Osteoblast (primary cell): ENCODE measurements at places on chromosomes 7 and 10.
A peak's percentile ranks its signal among the peaks of the same experiment; 100 is the strongest.

DNA sequence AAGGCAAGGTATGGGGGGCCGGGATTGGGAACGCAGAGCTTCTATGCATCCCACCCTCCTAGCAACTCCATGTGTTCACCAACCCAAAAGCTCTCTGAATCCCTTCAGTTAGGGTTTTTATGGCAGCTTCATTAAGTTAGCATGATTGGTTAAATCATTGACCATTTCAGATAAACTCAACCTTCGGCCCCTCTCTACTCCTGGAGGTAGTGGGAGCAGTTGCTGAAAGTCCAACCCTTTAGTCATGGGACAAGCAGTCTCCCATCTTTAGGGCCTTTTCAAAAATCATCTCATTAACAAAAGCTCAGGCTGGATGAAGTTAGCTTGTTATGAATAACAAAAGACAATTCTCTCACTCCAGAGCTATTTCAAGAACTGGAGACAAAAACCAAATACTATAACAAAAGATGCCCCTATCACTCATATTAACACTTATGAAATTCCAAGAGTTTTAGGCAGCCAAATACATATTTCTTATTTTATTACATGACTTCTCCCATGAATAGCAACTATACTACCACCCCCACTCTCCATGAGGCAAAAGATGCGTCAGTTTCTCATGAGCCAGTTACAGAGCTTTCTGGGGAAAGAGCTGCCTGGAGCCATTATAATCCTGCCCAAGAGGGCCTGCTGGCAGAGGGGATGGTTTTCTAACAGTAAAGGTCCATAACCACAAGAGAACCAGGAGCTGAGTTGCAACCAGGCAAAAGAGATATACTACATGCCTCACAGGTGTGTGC, 44.6 kb downstream of the SLC16A12 start:
- H3K27me3 ChIP-seq = no peaks in the 10 kb centered on the region
- no peaks in the 10 kb centered on the region for H3K36me3 ChIP-seq
- H3K4me1 ChIP-seq = no peaks in the 10 kb centered on the region
- no peak overlapping the region for H3K4me3 ChIP-seq

DNA sequence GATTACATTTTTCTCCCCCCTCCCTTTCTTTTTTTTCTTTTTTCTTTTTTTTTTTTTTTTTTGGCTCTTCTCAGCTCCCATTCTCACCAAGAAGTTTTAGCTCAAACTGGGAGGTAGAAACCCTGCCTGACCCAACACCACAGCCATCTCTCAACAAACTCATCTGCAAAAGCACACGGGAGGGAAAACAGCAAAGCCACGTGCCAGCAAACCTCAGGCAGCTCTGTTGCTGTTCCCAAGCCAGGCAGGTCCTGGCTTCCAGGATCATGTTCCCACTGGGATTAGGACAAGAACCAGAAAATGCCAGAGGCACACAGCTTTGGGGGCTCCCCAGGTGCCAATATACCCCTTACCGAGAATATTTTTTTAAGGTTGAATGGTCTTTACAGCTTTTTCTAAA, 56.7 kb downstream of the ITIH5 start:
- H3K27ac ChIP-seq = no peak overlapping the region
- no peaks in the 10 kb centered on the region for H3K36me3 ChIP-seq
- H3K4me3 ChIP-seq = no peak overlapping the region

DNA sequence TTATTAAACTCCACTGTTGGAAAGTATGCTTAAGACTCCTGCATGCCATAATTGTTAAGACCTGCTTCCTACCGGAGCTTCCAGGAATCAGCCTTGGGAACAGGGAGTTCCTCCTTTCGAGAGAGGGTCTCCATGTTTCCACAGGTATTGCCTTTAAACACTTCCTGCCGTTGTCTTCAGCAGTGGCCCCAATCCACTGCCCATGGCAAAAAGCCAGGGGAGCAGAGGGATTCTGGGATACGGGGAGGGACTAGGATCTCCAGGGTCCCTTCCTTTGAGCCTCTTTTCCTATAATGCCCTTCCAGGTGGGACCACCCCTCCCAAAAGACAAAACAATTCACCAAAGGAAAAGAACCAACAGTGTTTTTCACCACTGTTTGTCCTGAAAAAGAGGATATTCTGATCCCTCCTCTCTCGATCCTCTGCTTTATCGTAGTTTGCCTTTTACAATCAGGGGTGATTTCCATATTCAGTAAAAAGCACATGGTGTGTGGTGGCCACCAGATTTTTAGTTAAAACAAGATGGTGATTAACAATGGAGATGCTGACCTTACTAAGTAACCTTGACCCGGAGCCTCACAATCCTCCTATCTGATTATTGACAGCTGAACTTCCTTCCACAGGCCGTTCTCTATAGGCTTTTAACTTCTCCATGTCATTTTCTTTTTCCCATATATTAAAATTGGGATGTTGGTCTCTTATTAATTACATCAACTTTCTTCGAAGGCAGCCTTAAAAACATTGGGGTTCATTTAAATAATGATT, 36.0 kb downstream of the LRRC72 start:
- no peaks in the 10 kb centered on the region for H3K4me1 ChIP-seq
- DNase-seq = no peak
- no peaks in the 10 kb centered on the region for H3K36me3 ChIP-seq
- no peaks in the 10 kb centered on the region for H3K27me3 ChIP-seq
- no peak overlapping the region for H3K27ac ChIP-seq

DNA sequence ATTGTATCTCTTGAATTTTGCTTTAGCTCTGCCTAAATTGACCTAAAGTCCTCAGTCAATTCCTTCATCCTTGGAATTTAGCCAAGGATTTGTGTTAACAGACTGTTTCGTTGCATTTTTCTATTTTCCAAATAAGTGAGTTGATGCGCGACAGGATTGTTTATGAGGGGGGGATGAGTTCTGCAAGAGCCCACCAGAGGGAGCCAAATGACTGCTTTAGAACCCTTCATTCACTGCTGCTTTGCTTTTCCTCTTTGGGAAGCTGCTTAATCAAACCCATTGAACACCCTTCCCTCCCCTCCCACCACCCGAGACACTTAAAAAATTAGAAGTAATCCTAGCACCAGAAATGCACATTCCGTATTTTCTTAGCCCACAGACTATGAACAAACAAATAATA, 33.7 kb upstream of the PTF1A start:
- H3K27ac ChIP-seq = no peak overlapping the region
- peak; percentile 91 for DNase-seq
- no peaks in the 10 kb centered on the region for H3K27me3 ChIP-seq
- peak overlapping the region; percentile 30 for H3K4me3 ChIP-seq

DNA sequence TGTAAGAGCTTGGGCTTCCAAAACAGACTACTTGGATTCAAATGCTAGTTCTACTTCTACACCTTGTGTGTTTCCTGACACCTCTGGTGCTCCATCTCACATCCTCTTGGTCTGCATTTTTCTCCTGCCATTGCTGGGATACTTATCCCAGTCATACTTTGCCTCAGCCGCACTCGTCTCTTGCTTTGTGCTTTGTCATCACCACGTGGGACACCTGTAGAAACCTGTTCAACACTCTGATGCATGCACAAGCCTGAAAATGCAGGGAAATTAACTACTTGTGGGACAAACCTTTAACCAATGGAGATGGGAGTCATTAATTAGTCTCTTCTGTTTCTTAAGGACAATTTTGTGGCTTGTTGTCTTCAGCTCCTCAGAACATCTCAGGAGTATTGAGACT, 94.2 kb upstream of the PHYHIPL start:
- no peaks in the 10 kb centered on the region for H3K36me3 ChIP-seq
- no peak for DNase-seq
- peaks cover 15% of the 10 kb centered on the region for H3K4me1 ChIP-seq
- no peak overlapping the region for H3K27ac ChIP-seq
- no peak overlapping the region for H3K4me3 ChIP-seq
- H3K27me3 ChIP-seq = peaks cover 16% of the 10 kb centered on the region

DNA sequence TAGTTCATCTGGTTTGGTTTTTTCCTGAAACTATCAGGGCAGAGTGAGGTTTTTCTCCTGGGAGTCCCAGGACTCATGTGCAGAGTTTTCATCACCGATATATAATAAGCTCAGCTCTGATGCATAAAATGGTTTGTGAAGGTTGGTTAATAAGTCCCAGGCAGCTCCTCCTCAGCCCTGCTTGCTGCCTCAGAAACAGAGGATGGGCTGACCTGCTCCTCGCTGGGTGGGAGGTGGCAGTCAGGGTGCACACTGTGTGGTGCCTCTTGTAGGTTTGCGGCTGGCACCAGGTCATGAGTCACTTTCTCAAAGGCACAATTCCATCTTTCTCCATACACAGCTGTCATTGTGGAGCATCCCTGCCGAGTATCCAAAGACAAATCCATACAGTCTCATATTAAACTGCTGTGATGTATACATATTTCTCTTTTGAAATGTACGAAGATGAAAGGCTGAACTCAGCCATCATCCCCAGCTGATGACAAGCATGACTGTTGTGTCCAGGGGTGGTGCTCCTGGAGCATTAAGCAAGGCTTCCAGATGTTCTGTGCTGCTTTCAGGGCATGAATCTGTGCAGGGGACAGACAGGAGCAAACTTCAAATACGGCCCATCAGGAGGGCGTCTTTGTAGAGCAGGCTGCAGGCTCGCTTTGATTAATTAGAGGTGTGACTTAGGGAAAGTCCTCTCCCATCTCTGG, 125.7 kb upstream of the NPS start:
- no peaks in the 10 kb centered on the region for H3K27me3 ChIP-seq
- peaks cover 3% of the 10 kb centered on the region for H3K4me1 ChIP-seq
- H3K27ac ChIP-seq = no peak overlapping the region
- H3K36me3 ChIP-seq = peaks cover 25% of the 10 kb centered on the region
- H3K4me3 ChIP-seq = no peak overlapping the region

DNA sequence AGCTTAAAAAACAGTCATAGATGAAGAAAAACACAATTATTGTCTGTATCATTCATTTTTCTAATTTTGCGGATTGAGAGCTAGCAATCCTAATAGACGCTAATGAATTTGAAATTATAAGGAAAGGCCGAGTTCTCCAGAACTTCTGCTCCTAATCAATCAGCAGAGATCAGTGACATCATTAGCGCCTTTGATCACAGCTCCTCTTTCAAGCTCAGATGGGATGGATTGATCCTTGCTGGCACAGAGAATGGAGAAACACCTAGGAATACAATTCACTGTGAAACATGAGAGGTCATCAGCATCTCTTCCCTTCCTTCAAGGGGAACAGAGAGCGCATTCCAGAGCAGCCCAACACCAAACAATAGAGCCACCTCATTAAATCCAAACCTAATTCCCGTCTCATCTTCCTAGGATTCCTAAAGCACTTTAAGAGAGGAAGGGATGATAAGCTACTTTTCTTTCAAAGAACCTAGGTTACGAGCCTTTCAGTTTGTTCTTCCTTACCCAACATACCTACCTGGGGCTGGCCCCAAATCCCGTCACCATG, 24.4 kb downstream of the GLI3 start:
- no peaks in the 10 kb centered on the region for H3K27me3 ChIP-seq
- no peak for DNase-seq
- no peak overlapping the region for H3K4me3 ChIP-seq
- H3K27ac ChIP-seq = no peak overlapping the region
- H3K4me1 ChIP-seq = no peaks in the 10 kb centered on the region
- no peaks in the 10 kb centered on the region for H3K36me3 ChIP-seq

- peak; percentile 38 for DNase-seq
- no peaks in the 10 kb centered on the region for H3K36me3 ChIP-seq
- H3K4me3 ChIP-seq = no peak overlapping the region
- no peaks in the 10 kb centered on the region for H3K27me3 ChIP-seq
- no peaks in the 10 kb centered on the region for H3K4me1 ChIP-seq
Measured at GRCh38 chr7:78510580-78511188, 712.1 kb downstream of the PHTF2 start.

DNA sequence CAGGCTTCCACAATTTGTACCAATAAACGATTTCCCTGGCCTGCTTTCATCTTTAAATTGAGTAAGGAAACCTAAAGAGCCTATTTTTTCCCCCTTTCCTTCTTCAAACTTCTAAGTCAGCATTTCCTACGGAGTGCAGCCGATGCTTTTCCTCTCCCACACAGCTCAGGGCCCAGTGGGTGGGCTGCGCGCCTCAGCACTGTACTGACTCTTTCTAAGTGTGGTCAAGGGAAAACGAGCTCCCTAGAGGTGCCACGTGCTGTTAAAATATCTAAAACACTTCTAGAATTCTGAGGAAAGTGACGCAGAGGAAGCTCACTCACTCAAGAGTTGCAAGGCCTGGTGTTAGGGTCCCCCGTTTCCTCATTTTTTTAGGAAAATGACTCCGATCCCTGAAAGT, 29.0 kb downstream of the STEAP1B start:
- no peaks in the 10 kb centered on the region for H3K4me1 ChIP-seq
- no peak for DNase-seq

DNA sequence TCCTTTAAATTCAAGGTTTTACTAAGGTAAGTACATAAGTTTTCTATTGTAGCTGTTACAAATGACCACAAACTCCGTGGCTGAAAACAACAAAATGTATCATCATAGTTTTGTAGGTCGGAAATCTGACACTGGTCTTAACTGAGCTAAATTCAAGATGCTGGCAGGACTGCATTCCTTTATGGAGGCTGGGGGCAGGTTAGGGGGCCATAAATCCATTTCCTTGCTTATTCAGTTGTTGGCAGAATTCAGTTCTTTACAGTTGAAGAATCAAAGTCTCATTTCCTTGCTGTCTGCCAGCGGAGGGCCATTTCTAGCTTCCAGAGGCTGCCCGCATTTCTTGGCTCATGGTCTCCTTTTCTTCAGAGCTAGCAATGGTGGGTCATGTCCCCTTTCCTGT, 11.2 kb upstream of the PRR15 start:
- no peak for DNase-seq
- H3K27ac ChIP-seq = no peak overlapping the region
- H3K36me3 ChIP-seq = no peaks in the 10 kb centered on the region
- H3K4me1 ChIP-seq = no peaks in the 10 kb centered on the region

GRCh38 chr10:116207690-116208089, 65.3 kb downstream of the GFRA1 start:
- H3K36me3 ChIP-seq = no peaks in the 10 kb centered on the region
- no peak for DNase-seq
- H3K27ac ChIP-seq = no peak overlapping the region
- H3K4me3 ChIP-seq = no peak overlapping the region

DNA sequence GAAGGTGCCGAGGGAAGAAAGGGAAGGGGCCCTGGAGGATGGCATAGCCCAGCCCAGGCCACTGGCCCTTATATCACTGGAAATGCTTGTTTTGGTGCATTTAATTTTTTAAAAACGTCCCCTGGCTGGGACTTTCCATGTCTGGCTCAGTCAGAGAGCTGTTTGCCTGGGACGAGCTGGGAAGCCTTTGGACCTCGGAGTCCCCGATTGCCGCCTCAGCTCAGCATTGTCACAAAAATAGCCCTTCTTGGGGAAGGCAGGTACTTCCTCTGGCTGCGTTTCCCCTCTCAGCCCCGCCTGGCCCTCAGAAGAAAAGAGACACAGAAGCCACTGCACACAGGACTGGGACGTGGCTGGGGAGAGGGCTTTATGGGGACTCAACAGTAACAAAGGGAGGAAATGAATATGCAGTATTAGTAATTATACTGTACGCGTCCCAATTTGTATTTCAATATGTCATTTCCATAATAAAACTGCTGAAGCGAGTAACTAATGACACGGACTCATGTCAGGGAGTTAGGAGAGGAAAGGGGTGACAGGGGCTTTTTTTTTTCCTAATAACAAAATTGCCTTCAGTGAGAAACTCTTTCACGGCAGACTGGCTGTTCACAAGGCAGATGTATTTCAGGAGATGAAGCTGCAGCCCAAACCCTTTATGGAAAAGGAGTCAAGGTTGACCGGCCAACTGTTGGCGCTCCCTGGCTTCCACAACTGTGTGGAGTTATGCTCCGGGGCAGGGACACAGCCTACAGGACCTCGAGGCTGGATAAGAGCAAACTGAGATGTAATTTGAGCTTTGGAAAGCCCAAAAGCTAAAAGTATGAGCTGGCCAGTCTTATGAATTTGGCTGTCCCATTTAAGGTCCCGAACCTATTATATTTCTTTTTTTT, 31.0 kb upstream of the MXI1 start:
- no peaks in the 10 kb centered on the region for H3K4me1 ChIP-seq
- DNase-seq = no peak
- H3K27me3 ChIP-seq = peaks cover under 1% of the 10 kb centered on the region
- no peak overlapping the region for H3K27ac ChIP-seq
- H3K36me3 ChIP-seq = no peaks in the 10 kb centered on the region
- H3K4me3 ChIP-seq = no peak overlapping the region
